Muscle of leg (tissue), 16 donors: ENCODE measurements at places on chromosomes 6 and 20. TPM values are rescaled to one million over a fixed set of nuclear protein-coding genes. Genes with fewer than 3 reads are reported as not detected.

SNTA1 gene
- 33.6 TPM for total RNA-seq

DNA sequence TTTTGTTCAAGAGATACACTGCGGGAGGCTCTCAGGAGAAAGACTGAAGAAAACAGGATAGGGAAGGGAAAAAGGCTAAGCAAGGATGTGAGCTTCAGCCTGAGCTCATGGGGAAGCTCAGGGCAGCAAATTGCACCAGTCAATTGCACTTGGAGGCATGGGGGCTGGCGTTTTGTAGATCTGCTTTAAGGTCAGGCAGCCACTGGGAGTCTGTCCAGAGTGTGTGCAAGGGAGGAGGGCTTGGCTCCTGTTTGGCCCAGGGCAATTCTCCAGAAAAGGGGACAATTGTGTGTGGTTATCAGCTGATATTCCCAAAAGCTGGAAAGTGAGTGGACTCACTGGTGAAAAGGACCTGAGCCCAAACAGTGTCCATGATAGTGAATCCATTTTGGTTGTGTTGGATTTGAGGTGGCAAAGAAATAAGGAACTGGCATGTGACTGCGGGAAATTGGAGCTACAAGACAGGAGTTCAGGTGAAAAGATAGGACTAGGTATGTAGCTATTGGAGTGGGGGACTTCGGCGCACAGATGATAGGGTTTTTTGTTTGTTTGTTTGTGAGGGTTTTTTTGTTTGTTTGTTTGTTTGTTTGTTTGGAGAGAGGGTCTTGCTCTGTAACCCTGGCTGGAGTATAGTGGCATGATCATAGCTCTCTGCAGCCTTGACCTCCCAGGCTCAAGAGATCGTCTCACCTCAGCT lies 22.3 kb upstream of the IER3 start:
- no peak for DNase-seq

DNA sequence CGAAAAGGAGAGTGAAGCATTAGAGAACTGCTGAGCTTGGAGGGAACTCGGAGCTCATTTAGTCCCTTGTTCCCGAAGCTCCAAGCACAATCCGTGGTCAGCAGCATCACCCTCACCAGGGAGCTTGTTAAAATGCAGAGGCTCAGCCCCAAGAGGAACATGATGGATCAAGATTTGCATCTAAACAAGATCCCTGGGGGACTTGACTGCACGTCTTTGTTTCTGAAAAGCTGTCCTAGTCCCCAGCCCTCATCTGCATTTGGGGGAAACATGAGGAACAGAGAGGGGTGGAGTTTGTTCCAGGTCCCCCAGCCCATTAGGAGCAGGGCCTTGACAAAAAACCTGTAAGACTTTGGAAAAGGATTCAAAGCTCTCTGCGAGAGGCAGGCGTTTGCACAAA lies 4.1 kb upstream of the LBP start:
- no peak for DNase-seq

- no peak for DNase-seq
Observed at GRCh38 chr6:154567695-154568220, 57.3 kb upstream of the CNKSR3 start.

DNA sequence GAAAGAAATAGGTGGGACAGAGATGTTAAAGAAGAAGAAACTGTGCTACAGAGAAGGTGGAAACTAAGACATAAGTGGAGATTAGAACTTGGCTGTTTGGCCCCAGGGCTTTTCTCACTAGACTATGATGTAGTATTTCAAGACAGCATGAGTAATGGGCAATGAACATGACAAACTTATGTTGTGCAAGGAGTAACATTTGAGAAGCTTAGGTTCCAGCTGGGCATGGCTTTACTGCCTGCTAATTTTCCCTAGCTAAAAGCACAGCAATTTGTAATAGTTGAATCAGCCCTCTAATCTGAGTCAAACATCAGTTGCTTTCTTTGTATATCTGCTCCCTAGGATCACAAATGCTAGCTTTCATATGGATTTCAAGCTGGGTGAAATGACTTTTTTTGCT lies 294.3 kb upstream of the BMP2 start:
- no peak for DNase-seq
